Fibroblast of pulmonary artery (primary cell): ENCODE measurements at places on chromosomes 12 and 14.

DNA sequence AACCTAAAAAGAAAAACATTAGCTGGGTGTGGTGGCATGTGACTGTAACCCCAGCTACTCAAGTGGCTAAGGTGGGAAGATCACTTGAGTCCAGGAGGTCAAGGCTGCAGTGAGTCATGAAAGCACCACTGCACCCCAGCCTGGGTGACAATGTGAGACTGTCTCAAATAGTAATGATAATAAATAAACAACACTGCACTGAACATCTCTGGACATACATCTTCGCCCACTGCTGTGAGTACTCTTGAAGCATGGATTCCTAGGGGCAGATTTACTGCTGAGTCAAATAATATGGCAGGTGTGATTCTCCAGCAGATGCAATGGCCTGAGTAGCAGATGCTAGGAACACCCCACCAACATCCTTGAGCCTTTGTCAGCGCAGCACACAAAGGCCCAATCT, 23.6 kb downstream of the ABCB9 start:
- no peak for DNase-seq

GRCh38 chr12:104667139-104667538, 210.4 kb downstream of the CHST11 start:
- peak; percentile 42 for DNase-seq

GRCh38 chr12:97375310-97375709, 87.3 kb upstream of the RMST start:
- no peak for DNase-seq

DNA sequence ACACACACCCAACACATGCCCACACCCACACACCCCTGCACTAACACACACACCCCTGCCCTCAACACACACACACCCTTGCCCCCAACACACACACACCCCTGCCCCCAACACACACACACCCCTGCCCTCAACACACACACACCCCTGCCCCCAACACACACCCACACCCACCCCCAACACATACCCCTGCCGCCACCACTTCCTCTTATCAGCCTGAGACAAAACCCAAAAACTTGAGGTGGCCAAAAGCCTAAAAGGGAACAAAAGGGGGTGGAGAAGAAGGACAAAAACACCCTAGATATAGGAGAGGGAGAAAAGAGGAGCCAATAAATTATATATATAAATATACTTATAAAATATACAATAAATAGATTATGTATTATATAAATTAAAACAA, 9.1 kb upstream of the DEGS2 start:
- DNase-seq, result no peak

- peak; percentile 29 for DNase-seq
Observed at GRCh38 chr14:27391331-27391730, 793.5 kb upstream of the NOVA1 start.

DNA sequence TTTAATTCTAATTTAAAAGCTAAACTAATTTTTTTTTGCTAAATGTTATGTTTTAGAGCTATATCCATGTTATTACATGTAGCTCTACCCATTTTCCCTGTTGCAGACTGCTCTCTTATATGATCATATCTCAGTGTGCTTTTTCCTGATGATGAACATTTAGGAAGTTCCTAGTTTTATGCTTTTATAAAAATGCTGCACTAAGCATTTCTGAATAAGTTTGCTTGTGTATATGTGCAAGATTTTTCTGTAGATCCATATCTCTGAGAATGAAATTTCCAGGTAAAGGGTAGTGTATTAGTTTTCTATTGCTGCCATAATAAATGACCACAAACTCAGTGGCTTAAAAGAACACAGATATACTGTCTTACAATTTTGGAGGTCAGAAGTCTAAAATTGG, 374.4 kb upstream of the E2F7 start:
- DNase-seq, result no peak

DNA sequence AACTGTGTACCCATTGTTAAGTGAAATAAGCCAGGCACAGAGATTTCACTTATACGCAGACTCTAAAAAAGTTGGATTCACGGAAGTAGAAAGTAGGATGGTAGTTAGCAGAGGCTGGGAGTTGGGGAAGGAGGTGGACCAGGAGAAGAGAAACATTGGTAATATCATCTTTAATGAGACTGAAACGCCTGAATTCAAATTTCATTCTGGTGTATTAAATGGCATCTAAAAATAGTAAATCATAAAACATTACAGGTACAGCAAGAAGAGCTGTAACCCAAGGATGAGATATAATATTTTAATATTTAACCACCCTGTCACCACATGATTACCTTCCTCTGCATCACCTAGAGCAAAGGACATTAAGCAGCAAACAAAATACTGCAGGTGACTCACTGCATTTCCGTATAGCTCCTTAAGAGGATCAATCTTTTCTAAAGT, 99.4 kb downstream of the EPS8 start:
- no peak for DNase-seq

GRCh38 chr14:65502676-65503124, 90.2 kb downstream of the FUT8 start:
- DNase-seq, result peak; percentile 81

DNA sequence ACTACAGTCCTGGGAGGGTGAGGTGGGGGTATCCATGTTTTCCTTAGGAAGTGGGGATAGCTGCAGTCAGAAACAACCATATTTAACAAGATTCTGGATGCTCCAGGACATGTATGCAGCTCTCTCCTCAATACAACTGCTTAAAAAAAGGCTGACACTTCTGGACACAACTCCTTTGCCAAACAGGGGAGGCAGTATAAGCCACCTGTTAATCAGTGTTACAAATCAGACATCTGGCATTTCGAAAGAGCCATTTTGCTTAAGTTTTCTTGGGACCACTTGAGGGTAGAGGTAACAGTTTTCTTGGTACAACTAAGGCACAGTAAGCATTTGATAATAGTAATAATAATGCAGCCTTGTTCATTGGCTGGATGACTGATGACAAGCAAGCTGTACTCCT, 47.1 kb downstream of the RPGRIP1 start:
- peak; percentile 6 for DNase-seq

GRCh38 chr14:68153275-68153674, 333.7 kb downstream of the RAD51B start:
- DNase-seq, result no peak

DNA sequence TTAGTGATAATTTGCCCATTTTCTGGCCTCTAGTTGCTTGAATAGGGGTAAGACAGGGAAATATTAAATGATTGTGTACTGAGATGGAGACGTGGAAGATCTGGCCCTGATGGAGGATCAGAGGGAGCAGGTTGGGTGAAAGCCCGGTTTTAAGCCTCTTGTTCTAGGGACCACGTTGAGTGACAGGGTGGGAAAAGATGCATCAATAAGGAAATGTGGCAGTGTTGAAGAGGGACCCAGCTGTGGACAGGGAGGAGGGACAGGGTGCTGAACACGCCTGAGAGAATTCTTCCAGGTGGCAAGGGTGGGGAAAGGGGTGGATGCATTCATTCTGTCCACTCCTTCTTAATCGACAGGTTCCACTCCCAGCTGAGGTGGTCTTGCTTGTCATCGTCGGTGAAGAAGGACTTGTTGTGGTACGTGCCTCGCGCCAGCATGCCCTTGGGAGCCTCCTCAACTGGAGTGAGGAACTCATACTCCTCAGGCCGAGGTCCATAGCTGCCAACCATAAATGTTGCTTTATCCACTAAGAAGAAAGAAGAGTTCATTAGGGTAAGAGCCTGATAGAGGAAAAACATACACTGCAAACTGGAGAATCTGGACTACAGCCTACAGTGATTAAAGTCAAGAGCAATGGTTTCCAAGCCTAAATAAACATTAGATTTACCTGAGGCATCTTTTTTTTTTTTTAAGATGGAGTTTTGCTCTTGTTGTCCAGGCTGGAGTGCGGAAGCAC, 4.0 kb upstream of the ERP27 start:
- DNase-seq, result no peak

DNA sequence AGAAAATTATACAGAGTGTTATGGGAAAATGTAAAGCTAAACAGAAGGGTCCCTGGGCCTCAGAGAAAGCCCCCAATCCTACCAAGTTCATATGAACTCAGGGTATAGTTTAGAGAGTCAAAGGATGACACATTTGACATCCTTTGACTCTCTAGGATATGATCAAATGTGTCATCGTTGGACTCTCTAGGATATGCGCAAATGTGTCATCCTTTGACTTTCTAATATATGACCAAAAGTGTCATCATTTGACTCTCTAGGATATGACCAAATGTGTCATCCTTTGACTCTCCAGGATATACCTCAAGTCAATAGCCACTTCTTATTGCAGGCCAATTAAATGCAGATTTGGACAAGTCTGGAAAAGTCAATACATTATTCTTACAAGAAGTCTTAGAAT, 204.8 kb upstream of the IGF1 start:
- DNase-seq, result no peak
